ENCODE measurements at places on chromosomes 3 and 15. TPM values are rescaled to one million over a fixed set of nuclear protein-coding genes. Genes with fewer than 3 reads are reported as not detected.

DNA sequence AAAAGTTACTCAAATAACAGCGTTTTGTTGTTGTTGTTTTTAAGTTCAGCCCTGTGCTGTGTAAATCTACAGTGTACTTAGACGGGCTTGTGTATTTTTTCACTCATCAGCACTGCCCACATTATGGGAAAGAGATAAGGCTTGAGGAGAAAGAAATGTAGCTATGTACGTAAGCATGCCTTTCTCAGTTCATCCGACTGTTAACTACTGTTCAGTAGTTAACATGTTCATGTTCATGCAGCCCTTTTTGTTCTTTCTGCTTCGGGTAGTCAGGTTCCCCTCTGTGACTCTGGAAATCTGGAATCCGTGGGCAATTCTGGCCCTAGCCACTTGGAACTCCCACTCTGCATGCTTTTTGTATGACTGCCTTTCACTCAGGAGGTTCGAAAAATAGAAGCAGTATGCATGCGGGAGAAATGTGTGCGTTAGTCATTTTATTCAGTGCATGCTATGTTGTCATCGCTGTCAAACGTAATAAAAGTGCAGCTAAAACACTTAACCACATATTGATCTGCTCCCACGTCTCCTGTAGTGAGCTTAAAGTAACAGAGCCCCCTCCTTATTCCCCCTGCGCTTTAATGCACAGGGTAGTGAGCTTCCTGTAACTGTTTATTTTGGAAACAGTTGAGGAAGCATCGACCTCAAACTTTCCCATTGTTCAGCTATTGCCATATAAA, 283.1 kb upstream of the NR2F2 start:
- no peak overlapping the region for H3K27ac ChIP-seq
- peaks cover 28% of the 10 kb centered on the region for H3K27me3 ChIP-seq
- no peaks in the 10 kb centered on the region for H3K36me3 ChIP-seq
- no peak overlapping the region for H3K4me3 ChIP-seq

- H3K27ac ChIP-seq, result no peak overlapping the region
- no peak overlapping the region for H3K4me3 ChIP-seq
- no peak for DNase-seq
- no peaks in the 10 kb centered on the region for H3K36me3 ChIP-seq
Measured at GRCh38 chr3:50125541-50126286, 29.4 kb upstream of the SEMA3F start.

GRCh38 chr3:65342084-65342683, 654.4 kb upstream of the ADAMTS9 start:
- no peaks in the 10 kb centered on the region for H3K4me1 ChIP-seq
- H3K27ac ChIP-seq, result no peak overlapping the region
- H3K4me3 ChIP-seq, result no peak overlapping the region
- no peak for DNase-seq
- H3K27me3 ChIP-seq, result peaks cover 2% of the 10 kb centered on the region

- H3K4me1 ChIP-seq, result no peaks in the 10 kb centered on the region
- H3K4me3 ChIP-seq, result no peak overlapping the region
- H3K27me3 ChIP-seq, result peaks cover 2% of the 10 kb centered on the region
- no peak for DNase-seq
- no peaks in the 10 kb centered on the region for H3K36me3 ChIP-seq
Measured at GRCh38 chr3:192063570-192063969, 602.6 kb downstream of the PYDC2 start.

GRCh38 chr15:43251871-43252250, 14.9 kb downstream of the TGM5 start:
- H3K4me3 ChIP-seq, result no peak overlapping the region
- no peaks in the 10 kb centered on the region for H3K27me3 ChIP-seq

Gene HYKK
- polyA plus RNA-seq, result not detected

Gene AADACL2
- polyA plus RNA-seq, result not detected

Measured in immature natural killer cell (primary cell).